ENCODE measurements at places on chromosomes 1 and 21.

DNA sequence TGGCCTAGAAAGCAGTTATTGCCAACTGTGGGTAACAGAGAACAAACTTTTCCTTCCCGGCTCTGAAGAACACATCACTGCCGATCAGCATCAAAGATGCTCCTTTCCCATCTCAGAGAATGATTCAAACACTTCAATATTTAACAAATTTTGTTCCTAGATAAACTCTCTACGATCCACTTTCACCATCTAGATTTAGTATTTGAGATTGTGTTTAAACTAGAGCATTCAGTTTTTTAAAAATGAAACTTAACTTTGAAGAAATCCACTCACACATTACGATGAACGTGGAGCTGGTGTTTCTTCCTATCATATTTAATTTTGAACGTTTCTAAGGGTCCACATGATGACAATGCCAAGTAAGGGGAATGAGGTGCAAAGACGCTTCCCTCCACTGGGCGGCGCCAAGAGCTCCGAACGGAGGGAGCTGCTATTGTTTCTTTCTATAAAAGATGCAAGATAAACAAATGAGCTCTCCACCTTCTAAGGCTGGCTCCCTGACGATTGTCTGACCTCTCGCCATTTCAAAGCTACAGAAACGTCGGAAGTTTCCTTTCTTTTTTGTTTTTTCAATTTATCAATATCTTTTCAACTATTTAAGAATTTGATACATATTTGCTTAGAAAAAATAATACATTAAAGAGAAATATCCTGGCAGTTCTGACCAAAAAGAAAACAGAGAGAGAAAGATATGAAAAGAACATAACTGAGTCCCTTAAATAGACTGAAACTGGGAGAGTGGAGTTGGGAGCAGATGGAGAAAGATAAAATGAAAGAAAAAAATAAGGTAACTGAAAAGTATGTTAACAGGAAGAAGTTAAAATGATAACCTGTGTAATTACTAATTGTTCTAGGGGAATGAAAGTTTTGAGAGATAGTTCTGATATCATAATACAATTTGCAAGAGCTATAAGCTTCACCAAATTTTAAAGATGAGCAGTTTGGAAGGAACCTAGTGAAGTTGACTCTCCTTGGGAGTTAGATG lies 4.4 kb upstream of the BARHL2 start:
- DNase-seq: peak; percentile 31

DNA sequence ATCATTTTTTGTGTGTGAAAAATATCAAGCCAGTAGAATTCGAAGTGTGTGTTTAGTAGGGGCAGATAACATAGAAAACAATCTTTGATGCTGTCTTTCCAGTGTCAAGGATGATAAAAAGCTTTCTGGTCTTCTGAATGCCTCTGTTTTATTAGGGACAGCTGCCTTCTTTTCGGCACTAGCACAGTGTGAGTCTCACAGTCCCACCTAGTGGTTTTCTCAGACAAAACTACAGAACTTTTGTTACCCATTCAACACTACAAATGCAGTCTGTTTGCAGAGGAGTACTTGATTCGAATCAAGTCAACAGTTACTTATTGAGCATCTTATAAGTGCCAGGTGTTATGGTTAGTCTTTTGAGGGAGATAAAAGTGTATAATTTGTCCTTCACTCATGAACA lies 30.6 kb upstream of the MCOLN3 start:
- DNase-seq: peak; percentile 16

DNA sequence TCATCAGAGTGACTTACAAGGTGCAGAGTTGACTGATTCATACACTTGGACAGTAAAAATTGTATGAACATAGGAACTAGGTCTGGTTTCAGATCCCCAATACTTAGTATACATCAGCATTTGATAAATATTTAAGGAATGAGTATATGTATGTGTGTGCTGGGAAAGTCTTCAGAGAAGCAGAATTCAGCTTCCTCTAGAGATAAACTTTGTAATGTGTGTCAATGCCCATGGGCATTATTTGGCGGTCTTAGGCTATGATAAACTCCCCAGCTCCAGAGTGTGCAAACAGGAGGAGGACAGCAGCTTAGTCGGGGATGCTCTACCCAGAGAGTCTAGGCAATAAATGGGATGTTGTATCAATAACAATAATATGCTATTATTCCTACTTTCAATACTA lies 2.9 kb upstream of the CAMK1G start:
- peak; percentile 43 for DNase-seq

DNA sequence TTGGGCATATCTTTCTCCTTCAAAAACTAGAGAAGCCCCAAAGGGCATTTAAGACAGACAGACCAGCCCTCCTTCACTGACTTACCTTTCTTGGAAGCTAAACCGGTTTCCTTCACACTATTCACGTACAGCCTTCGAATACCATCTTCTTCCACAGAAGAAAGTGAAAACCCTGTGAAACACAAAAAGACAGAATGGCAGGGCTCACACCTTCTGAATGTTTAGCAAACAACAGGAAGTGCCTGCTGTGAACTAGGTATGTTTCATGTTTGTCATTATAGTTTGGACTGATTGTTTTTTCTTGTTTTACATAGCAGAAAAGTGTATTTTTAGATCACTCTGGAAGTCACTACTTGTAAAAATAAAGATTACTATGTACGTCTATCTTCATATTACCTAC lies 148.6 kb upstream of the KRTAP19-8 start:
- DNase-seq: no peak

- DNase-seq: no peak
Measured at GRCh38 chr1:116126281-116126680, 15.1 kb downstream of the MAB21L3 start.

DNA sequence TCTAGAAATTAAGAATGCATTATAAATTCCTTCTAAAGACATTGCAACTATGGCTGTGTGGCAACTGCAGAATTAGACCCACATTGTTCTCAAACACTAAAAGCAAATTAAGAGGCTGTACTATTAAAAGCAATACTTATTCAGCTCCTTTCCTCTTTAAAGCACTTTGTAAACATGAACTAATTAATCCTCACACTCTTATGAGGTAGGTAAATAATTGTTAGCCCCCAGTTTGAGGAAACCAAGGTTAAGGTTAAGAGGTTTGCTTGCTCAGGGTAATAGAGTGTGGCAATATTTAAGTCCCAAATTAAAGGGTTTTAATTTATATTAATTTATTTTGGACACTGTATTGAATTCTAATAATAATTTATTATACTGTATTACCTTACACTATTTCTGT lies 553.8 kb downstream of the LRRIQ3 start:
- no peak for DNase-seq

- peak; percentile 85 for DNase-seq
Measured at GRCh38 chr21:38843806-38844503, 38.2 kb downstream of the ETS2 start.

DNA sequence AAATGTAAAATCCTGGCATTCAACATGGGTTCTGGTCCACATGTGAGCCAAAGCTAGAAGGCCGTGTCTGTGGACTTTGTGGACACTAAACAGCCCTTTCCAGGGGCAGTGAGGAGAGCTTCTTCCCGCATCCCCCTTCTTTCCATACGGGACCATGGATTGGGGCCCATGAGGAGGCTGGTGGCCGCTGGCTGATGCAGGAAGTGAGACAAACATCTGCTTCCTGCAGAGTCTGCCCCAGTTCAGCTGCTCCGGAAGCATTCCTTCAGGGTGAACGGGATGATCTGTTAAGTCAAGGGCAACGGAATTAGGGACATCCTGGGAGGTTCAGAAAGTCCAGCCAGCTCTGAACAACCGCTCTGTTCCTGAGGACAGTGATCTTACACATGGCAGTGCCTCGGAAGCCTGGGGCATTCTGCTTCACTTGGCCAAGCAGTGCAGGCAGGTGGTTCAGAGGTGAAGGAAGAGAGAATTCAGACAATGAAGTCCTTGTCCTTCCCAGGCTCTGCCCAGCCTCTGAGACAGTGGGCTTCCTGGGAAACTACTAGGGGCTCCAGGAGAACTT lies 1.5 kb downstream of the CA6 start:
- DNase-seq: no peak

DNA sequence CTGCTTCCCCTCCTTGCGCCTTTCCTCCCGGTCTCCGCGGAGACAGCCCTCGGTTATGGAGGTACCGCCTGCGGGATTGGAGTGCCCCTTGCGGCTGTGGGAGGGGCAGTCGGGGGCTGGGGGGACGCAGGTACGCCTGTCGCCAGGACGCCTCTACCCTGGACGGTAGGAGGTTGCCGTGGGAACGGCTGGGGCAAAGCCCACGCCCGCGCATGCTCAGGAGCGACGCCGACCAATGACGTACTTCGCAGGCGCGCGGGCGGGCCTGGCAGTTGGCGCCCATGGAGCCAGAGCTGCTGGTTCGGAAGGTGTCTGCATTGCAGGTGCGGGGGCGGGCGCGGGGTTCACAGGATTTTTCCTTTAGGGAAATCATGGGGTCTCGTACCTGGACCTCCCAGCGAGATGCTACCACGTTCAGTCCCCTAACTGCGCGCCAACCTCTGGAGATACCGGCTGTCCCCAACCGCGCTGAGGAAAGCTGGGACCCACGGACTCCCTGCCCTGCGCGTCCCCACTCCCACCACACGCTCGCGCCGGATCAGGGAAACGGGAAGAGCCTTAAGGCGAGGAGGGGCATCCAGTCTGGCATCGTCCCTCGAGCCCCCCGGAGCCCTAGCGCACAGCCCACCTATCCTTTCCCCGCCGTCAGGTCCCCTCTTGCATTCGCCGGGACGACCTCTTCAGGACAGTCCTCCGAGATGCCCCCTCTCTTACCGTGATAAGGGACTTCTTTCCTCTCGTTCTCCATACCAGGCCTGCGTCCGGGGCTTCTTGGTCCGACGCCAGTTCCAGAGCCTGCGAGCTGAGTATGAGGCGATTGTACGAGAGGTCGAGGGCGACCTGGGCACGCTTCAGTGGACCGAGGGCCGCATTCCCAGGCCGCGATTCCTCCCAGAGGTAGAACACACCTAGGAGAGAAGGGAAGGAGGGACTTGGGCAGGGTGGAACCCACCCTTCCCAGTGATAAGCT lies at the start of gene IQCC:
IQCC (plus strand) TSS at position 271 of the 970 bp plus-strand sequence; CDS start at position 282, 11 bp downstream.
- DNase-seq: peak; percentile 75

- no peak for DNase-seq
Measured at GRCh38 chr1:51340380-51340779, 10.0 kb upstream of the TTC39A start.

GRCh38 chr1:16018749-16019643 lies 1.2 kb upstream of the HSPB7 start:
- DNase-seq: no peak

DNA sequence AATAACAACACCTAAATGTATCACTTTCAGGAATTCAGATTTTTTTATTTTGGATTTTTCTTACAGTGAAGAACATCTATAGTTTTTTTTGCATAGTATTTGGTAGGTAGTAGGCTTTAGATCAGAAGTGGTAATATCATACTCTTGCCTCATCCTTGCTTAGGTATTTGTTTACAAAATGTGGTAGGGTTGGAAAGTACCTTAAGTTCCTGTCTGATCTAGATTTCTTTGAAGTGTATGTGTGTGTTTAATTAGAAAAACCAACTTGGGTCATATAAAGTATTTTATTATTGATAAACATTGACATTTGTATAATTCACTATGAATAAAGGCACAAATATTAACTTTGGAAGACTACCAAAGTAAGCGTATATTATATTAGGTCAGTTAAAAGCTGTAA lies 85.3 kb upstream of the GPR88 start:
- no peak for DNase-seq

DNA sequence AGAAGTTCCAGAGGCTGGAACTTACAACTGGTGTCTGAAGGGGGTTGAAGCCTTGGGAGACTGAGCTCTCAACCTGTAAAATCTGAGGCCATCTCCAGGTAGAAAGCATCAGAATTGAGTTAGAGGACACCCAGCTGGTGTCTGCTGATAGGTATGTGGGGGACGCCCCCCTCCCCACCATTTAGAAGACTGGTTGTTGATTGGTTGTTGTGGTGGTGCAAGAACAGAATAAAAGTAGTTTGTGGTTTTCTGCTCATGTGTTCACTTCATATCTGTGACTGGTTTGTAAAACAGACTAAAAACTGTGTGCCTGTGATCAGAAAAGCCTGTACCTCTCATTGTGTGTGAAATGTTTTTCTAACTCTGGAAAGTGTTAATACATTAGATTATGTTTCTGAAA lies 33.2 kb upstream of the PDE4B start:
- no peak for DNase-seq

DNA sequence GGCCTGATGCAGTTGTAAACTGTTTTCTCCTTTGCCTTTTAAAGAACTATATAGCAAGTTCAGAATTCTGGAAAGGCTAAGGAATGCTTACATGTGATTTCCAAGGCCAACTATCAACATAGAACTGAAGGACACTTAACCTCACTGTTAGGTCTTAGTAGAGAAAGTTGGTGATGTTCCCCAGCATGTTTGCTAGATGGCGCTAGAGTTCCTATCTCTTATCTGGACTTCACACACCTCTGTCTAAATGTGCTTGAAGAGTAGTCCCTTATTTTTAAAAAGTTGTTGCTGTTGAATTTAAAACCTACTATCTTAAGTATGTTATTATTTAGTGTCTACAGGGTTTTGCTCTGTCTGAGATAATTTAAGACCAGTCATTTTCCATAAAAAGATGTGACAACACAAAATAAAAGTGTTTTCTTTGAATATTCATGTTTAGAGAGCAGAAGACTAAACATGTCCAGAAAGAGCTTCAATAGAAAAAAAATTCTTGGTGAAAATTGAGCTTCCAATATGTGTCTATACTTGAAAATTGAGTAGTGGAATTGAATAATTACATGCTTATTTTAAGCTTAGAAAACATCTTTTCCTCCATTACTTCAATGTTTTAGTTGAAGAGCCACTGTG lies 237.3 kb downstream of the S1PR1 start:
- no peak for DNase-seq

GRCh38 chr1:201816309-201816854 lies 12.6 kb upstream of the IPO9 start:
- no peak for DNase-seq

- DNase-seq: no peak
Measured at GRCh38 chr1:185080422-185080821, 35.1 kb downstream of the RNF2 start.

DNA sequence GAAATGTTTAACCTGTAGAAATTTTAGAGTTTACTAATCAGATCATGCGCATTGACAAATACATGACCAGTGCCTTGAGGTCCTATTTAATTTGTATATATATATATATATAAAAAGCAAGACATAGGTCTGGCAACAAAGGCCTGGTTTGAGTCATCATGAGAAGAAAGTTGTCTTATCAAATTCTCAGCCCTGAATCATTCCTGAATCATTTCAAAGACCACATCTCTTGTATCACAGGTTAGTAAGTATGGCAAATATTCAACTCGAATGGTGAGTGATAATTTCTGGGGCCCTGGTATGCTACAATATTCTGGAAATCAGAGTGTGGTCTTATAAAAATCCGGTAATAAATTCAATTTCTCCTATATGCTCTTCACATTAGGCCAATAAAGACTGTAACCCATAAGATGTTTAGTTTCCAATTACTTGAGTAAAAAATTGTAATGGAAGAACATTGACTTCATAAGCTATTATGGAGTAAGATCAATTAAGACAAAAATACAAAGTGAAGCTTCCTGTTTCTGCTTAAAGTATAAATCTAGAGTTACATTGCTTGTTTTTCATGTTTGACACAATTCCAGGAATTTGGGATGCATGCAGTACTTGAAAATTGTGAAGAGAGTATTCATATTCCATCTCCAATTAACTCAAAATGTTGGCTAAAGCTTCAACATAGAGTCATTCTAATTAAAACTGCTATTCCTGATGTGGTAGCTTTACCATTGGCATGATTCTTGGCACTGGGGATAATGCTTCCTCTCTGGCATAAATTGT lies 309.4 kb downstream of the BRINP3 start:
- peak; percentile 80 for DNase-seq

Data from fibroblast of skin of right quadriceps (primary cell).